ENCODE measurements at places on chromosomes 5 and 9. TPM values are rescaled to one million over a fixed set of nuclear protein-coding genes. Genes with fewer than 3 reads are reported as not detected.

GRCh38 chr9:86644675-86645034 is 290.4 kb upstream of the TUT7 start:
- DNase-seq = no peak

DNA sequence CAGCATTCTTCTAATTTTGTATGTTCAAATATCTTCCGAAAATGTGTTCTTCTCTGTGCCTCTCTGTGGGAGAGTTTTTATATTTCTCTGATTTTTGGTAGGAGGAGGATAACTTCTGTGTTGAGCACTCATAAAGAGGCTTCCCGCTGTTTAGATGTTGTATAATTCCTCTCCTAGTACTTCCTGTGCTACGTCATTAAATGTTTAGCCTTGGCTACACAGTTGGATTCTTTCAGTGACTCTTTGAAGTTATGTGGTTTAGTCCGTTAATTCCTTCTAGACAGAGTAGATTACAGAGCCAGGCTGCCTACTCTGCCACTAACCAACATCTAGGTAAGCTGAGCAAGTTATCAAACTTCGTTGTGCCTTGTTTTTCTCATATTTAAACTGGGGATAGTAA is 302.6 kb downstream of the OSTF1 start:
- no peak for DNase-seq

DNA sequence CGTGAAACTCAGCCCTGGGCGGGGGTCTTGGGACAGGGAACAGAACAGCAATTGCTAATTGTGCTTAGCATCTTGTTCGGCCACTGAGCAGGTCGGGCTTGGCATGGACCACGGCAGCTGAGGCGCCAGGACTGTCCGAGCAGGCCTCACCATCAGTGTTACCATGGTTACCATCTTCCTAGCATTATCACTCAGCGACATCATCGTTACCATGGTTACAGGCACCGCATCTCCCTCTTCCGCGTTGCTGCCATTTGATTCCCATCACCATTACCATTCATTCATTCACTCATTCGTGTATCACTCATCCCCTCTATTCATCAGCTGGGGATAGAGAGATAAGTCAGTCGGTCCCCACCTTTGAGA is 81.0 kb upstream of the ZBTB43 start:
- no peak for DNase-seq

DNA sequence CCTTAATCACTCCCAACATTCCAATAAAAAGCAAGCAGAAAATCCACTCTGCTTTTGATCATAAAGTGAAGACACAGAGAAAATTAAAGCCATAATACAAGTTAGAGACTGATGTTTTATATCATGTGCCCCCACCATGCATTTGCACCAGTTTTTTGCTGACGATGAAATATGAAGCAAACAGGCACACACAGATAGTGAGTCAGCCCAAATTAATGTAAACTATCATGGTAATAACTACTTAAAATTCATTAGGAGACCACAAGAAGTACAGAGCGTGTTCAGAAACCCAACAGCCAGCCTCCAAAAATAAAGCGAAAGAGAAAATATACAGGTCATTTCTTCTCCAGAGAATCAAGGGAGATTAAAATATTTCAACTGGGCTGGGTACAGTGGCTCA is 46.4 kb upstream of the KDM4C start:
- DNase-seq = no peak

GRCh38 chr5:67095346-67096171 is 101.0 kb downstream of the CD180 start:
- no peak for DNase-seq

DNA sequence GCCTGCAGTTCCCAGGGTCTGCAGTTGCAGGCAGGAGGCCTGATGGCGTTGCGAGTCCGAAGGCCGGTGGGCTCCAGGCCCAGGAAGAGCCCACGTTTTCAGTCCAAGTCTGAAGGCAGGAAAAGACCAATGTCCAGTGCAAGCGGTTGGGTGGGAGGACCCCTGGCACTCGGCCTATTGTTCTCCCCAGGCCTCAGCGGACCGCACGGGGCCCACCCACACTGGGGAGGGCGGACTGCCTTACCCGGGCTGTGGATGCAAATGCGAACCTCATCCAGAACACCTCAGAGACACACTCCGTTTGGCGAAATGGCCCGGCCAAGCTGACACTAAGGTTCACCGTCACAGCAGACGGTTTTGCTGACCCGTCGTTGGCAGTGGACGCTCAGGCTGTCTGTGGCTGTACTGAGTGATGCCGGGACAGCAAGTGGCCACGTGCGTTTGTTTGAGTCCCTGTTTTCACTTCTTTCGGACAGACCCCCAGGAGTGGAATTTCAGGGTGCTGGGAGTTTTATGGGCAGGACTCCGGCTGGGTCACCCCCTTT is 10.2 kb upstream of the SEC16A start:
- no peak for DNase-seq

GRCh38 chr5:87110721-87111120 is 157.0 kb upstream of the RASA1 start:
- DNase-seq = no peak

DNA sequence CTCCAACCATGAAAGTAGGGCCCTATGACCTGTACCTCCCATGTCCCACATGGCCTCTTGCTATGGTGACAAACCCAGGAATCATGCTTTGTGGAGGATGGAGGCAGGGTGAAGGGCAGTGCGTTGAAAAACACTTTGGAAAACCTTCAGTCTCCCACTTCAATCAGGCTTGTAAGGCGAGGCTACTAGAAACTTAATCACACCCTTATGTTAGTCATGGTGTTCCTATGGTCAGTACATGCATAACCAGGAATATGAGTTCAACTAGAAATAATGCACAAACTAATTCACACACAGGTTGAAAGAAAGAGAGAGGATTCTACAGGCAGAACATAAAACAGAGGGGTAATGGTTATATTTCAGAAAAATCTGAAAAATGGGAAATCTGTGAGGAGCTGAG is 601.1 kb downstream of the KCTD16 start:
- DNase-seq = no peak

GRCh38 chr5:68041293-68041692 is 174.3 kb upstream of the PIK3R1 start:
- no peak for DNase-seq

GRCh38 chr5:179343021-179343718 is 2.1 kb downstream of the ADAMTS2 start:
- no peak for DNase-seq

C5 gene
- total RNA-seq = 0.89 TPM

MTX3 gene
- 16.8 TPM for total RNA-seq

FXN gene
- total RNA-seq = 11.4 TPM

IFNA2 gene
- not detected for total RNA-seq

EGFLAM gene
- 3.5 TPM for total RNA-seq

TAF11L5 gene
- total RNA-seq = not detected

MAMDC2 gene
- 12.2 TPM for total RNA-seq

TMEM38B gene
- 12.0 TPM for total RNA-seq

ZNF366 gene
- total RNA-seq = 0.13 TPM

ASS1 gene
- total RNA-seq = 50.8 TPM

CNTNAP3 gene
- 2.5 TPM for total RNA-seq

SV2C gene
- total RNA-seq = 0.04 TPM

ACTL7B gene
- not detected for total RNA-seq

SLC6A3 gene
- total RNA-seq = not detected

LOX gene
- total RNA-seq = 13.2 TPM
